ENCODE measurements at places on chromosomes 4 and X.

- DNase-seq, result no peak
Measured at GRCh38 chr4:27223326-27223725, 362.7 kb downstream of the STIM2 start.

GRCh38 chr4:15894921-15895916 lies 43.3 kb downstream of the FGFBP1 start:
- no peak for DNase-seq

GRCh38 chrX:56233682-56234081 lies 1.5 kb downstream of the KLF8 start:
- DNase-seq, result no peak

DNA sequence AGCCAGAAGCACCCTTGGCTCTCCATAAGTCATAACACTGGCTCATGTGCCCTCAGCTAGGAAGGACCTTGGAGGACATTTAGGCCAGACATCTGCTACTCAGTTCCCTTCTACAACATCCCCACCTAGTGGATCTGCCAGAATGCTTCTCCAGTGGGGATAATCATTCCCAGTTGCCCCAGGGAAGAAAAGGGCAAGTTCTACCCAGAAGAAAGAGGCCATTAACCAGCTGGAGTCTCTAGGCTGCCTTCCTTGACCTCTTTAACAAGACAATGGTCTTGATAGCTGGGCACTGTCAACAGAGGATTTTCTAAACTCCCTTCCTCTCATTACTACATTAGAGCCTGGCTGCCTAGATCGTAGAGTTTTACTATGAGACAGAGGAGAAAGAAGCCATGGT lies 42.0 kb downstream of the LGI2 start:
- no peak for DNase-seq

- no peak for DNase-seq
Measured at GRCh38 chr4:75973766-75974165, 17.0 kb downstream of the SDAD1 start.

DNA sequence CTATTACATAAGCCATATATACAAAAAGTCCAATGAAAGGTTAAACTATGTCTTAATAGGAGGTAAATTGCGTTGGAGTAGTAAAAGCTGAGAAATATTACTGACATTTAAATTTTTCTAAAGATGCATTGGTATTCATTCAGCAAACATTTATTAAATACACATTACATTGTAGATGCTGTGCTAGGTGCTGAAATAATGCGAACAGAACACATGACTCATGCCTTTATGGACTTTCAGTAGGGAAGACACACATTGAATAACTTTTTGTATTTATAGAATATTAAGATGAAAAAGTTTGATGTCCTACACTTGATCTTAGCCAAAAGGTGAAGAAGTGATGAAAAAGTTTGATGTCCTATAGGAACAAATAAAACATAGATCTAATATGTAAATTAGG lies 871.1 kb upstream of the SLIT2 start:
- no peak for DNase-seq

- no peak for DNase-seq
Measured at GRCh38 chr4:66640233-66640990, 904.9 kb downstream of the CENPC start.

- DNase-seq, result no peak
Measured at GRCh38 chr4:94489098-94489497, 37.4 kb downstream of the PDLIM5 start.

- no peak for DNase-seq
Measured at GRCh38 chr4:25970691-25971432, 56.8 kb downstream of the SMIM20 start.

Measured in cortex of kidney (tissue), 1 donor.